Hypothalamus (tissue), 51 donors: ENCODE measurements at places on chromosomes 4 and X.

- DNase-seq = no peak
These were observed 19.3 kb upstream of the CPE start for GRCh38 chr4:165359506-165359905.

- no peak for DNase-seq
These were observed 162.3 kb downstream of the CPEB2 start for GRCh38 chr4:15164571-15164970.

GRCh38 chr4:106527316-106527715 is 158.7 kb upstream of the GIMD1 start:
- no peak for DNase-seq

DNA sequence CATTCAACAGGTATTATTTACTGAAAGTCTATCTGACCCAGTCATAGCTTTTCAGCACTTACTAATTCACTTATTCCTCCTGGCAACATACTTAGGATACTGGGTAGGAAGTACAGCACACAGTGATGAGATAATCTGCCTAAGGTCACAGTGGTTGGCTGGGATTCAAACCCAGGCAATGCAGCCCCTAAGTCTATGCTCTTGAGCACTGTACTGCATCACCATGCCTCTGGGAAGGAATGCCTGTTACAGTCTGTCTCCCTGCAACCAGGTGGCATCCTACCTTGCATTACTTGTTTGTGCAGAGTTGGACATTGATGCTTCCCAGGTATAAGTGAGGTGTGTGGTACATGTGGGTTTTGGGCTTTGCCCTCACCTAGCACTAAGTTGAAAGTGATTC is 21.5 kb upstream of the LRAT start:
- DNase-seq = no peak

DNA sequence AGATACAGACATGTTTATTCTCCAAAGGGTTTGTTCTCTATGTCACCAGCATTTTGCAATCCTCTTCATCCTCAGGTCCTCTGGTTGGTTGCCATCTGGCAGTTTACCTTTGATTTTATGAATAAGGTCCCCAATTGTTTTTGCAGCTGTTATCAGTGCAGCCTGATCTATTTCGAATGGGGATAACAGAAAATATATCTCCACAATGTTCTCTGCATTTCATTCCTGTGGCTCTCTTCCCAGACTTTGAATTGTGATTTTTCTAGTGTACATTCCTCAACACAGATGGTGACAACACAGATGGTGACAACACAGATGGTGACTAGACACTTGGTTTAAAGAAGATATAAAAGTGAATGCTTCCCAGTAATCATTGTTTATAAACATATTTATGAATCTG is 74.1 kb downstream of the FBXO8 start:
- DNase-seq = no peak

GRCh38 chr4:82275431-82276331 is 98.1 kb downstream of the HNRNPD start:
- DNase-seq = no peak
